ENCODE measurements at places on chromosomes 1 and 21. TPM values are rescaled to one million over a fixed set of nuclear protein-coding genes. Genes with fewer than 3 reads are reported as not detected.

The VASH2 gene
- 1.9 TPM for polyA plus RNA-seq

- no peak for DNase-seq
Measured at GRCh38 chr1:41724248-41724647, 194.5 kb downstream of the HIVEP3 start.

- no peak for DNase-seq
Measured at GRCh38 chr1:180157108-180157507, 2.4 kb downstream of the QSOX1 start.

- DNase-seq = no peak
Measured at GRCh38 chr1:226128487-226129075, 58.0 kb downstream of the ACBD3 start.

DNA sequence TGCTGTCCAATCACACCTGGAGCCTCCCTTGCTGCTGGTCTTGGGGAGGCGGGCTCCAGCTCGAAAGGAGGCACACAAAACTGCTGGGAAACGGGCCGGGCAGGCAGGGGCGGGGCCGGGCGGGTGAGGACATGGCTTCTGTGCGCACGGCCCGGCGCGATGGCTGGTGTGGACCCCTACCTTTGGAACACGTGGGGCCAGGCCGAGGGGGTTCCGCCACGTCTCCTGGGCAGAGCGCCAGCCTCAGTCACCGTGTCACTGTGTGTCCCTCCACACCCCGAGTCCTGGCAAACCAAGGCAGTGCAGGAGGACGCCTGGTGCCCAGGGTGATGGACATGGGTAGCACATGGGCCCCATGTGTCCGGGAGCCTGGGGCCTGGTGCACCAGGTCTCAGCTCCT, 42.0 kb upstream of the ADARB1 start:
- DNase-seq = no peak

DNA sequence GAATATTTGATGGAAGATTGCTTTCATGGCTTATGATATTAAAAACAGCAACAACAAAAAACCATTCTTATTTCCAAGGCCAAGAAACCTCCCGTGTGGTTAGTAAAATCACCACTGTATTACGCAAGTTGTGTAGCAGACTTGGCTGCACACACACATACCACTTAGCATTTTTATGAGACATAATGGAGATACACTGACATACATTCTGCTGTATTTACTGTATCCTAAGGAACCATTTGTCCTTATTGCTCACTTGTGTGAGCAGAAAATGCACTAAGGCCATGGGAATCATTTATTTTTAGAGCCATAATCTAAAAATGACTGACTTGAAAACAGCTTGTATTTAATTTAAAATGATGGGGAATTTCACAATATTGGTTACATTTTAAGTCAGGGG, 584 bp upstream of the C1orf141 start:
- peak; percentile 58 for DNase-seq

GRCh38 chr21:34687745-34688144, 19.0 kb downstream of the CLIC6 start:
- DNase-seq = no peak

DNA sequence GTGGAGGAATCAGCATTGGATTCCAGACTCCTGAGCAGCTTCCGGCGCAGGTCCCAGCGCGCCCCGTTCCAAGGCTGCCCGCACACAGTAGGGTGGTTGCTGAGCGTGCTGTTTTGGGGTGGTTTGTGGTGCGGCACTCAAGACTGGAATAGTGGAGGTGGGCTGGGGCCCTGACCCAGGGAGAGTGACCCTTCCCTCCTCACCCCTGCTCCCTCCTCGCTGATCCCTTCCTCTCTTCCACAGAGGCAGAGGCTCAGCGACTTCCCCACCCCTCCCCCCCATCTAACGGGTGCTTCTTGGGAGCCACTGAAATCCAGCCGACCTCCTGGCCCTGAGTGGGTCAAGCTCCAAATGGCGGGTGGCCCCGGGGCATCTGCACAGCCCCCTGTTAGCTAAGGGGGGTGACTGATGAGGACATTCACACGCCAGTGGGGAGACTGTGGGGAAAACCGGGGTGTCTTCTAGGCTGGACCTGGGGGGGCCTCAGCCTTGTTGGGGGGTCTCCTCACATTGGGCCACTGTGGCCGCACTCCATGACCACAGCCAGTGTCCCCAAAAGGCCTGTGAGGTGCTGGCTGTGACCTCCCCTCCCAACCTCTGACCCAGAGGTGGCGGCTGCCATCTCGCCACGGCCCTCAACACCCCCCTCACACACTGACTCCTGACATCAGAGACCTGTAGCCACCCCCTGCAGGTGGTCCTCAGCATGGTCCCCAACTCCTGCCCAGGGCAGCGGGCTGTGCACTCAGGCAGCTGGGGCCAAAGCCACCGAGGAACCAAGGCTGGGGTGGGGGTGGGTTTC, 3.9 kb upstream of the HES4 start:
- DNase-seq = no peak

DNA sequence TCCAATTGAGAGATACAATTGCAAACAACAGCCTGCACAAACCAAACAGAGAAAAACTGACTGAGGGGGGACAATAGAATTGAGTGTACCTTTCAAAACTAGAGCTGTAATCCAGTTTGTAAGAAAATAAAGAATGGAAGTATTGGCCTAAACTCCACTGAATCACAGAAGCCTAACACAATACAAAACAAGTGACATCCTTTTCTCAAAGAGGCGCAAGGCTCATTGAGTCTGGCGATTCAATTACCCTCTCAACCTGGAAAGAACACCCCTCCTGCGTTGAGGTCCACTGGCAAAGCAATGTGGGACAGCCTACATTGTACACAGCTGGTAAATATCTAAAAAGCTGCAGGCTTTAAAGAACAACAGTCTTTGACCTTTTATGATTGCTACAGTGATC, 182.6 kb downstream of the DPYD start:
- no peak for DNase-seq

The NR1I3 gene
- 0.27 TPM for polyA plus RNA-seq

GRCh38 chr1:74266001-74266400, 30.8 kb downstream of the TNNI3K start:
- no peak for DNase-seq

The SON gene
- 115 TPM for polyA plus RNA-seq

The ARTN gene
- 2.4 TPM for polyA plus RNA-seq

DNA sequence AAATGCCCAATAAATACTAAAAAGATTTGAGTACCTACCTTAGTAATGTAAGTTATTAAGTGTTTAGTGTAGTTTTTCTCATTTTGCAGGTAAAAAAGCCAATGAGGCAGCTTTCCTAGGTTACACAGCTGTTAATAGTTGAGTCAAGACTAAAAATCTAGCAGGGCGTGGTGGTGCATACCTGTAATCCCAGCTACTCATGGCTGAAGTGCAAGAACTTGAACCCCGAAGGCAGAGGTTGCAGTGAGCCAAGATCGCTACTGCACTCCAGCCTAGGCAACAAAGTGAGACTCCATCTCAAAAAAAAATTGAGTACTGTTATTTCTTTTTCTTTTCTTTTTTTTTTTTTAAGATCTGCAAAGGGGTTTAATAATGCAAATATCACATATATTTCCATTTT, 7.7 kb downstream of the YBX1 start:
- DNase-seq = no peak

DNA sequence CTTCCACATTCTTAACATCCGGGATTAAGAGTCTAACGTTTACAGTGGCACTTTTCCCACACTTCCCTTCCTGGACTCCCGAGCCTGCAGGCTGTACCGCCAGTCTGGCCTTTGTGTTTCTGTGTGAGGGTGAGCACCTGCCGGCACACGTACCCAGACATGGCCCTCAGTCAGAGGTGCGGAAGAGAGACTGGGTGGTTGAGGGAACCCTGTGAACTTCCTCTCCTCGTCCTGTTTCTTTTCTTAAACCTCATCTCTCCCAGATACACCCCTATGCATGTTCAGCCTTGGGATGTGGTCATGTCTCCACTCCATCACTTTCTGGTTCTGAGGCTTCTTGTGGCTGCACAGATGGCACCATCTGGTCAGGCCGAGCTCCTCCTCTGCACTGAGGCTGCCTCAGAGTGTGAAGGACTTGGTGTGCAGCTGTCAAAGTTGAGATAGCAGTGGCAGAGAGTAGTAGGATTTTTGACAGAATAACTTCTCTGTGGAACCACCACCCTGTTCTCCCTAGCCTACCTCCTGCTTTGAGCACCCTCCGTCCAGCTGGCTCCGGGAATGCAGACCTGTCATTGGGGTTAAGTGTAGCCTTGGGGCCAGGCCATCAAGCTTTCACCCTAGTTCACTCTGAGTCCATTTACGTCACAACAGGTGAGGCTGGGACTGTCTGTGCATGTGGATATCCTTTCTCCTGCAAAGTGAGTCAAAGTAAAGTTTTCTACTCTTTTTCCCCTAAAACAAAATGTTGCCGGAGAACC, 31.4 kb downstream of the VASH2 start:
- DNase-seq = no peak

- DNase-seq = no peak
Measured at GRCh38 chr1:151238467-151238739, 16.1 kb upstream of the PSMD4 start.

DNA sequence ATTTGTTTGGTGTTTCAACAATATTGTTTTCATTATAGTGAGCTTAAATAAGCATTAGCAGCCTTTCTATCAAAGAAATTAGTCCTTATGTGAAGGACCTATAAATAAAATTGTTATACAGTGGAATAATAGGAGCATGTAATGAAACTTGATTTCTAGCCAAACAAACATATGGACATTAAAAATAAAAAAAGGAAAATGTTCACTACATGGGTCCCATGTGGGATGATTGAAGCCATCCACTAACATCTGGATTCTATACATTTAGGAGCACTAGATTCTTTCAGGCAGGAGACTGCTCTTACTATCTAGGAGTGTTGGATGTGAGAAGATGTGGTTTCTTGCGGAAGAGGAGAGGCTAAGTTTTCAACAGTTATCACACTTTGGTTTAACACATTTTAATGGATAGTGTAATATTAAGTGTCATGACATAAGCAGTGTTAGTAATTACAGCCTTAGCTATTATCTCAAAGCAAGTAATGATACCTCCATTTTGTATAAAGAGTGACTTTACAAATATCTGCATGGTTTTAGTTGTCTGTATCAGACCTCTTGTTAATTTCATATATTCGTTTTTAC, 62.3 kb downstream of the LYPLAL1 start:
- DNase-seq = no peak

GRCh38 chr21:43585514-43585913, 73.8 kb downstream of the HSF2BP start:
- DNase-seq = no peak

- no peak for DNase-seq
Measured at GRCh38 chr1:65316233-65316632, 6.9 kb downstream of the DNAJC6 start.

DNA sequence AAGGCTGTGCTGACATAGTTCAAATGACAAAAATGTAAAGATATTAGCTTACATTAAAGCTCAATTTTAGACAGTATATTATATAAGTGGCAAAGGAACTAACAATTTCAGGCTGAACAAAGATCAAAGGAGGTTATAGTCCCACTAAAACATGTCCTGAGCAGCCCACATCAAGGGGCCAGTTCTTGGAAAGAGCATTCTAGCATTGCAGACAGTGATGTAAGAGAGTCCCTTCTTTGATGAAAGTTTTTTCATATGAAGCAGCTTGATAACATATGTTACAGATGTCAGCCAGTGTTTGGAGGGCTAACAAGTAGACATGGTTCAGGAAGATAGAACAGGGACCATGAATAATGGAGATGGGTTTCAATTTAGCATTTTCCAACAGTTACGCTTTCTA, 301.7 kb downstream of the NTNG1 start:
- DNase-seq = no peak

GRCh38 chr1:43565600-43566360, 35.1 kb downstream of the PTPRF start:
- no peak for DNase-seq
